ENCODE measurements at places on chromosomes 12 and 14. TPM values are rescaled to one million over a fixed set of nuclear protein-coding genes. Genes with fewer than 3 reads are reported as not detected.

DNA sequence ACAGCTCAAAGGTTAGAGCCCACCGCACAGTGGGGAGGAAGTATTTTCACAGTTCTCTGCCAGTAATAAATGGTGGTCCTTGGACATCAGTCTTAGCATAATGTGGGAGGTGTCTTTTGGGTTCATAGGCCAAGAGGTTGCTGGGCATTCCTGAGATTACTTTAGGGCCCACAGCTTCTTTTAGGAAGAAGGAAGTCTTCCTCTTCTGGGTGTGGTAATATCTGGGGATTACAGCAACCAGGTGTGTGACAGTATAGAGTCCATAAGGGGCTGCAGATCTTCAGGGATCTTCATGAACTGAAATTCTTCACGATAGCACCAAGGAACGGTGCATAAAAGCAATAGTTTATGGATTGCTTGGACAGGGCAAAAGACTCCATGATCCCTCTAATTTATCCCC is 56.2 kb upstream of the PTGR2 start:
- no peak for DNase-seq

Gene SLC2A14
- total RNA-seq: not detected

Gene OVCH1
- 0.13 TPM for total RNA-seq

Gene PTMS
- total RNA-seq: 130 TPM

DNA sequence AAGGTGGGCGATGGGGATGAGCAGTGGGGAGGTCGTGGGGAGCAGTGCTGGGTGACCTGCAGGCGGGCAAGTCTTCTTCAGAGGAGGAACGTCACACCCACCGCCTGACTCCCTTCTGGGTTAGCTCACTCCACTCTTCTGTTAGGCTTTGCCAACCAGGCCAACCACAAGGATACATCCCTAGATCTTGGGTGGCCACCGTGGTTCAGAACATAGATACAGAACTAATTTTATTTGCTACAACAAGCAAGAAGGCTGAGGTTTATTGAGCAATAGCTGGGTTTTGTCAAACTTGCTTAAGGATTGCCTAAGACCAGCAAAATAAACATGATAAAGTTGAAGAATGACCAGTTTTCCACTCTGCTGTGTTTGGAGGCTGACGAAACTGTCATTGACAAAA is 109.4 kb downstream of the DACT1 start:
- DNase-seq: peak; percentile 85

DNA sequence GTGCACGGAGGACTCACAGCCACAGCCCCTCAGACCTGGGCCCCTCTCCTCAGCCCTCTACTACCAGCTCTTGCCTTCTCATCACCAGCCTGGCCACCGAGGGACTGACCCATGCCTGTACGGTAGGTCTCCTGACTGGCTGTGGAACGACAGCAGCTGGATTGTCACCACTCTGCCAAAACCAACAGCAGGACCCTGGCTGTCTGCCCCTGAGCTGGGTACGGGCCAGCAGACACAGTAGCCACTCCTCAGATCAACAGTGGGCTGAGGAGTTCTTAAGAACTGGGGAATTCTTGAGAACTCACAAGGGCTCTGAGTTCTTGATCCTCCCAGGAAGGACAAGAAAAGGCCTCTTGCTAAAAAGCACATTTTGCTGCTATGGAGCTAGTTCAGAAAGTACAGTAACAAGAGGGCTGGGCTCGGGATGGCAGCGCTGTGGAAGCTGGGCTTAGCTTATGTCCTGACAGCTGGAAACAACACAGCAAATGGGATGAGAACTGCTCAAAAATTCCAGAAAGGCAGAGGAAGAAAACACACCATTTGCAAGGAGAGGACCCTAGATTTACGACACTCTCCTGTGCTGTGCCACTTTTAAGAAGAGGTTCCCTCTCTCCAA is 176.4 kb downstream of the ANO2 start:
- DNase-seq: no peak

Gene ADCY4
- total RNA-seq: 0.38 TPM

Gene ACSM4
- not detected for total RNA-seq

DNA sequence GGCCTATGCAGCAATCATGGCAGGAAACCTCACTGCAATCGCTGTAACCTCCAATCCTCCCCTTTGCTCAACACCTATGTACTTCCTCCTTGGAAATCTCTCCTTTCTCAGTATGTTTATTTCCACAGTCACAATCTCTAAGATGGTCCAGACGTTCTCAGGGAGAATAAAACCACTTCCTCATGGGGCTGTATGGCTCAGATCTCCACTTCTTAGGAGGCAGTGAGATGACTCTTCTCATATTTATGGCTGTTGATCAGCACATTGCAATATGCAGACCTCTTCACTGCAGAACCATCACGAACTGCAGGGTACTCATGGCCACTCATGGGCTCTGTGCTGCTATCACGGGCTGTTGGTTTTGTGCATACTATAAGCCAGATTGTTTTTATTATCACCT is 17.1 kb upstream of the OR4K17 start:
- DNase-seq: no peak

Gene PRPH
- not detected for total RNA-seq

Gene PIP4P1
- total RNA-seq: 18.6 TPM

- no peak for DNase-seq
Measured at GRCh38 chr12:51186465-51187085, 13.6 kb upstream of the TFCP2 start.

DNA sequence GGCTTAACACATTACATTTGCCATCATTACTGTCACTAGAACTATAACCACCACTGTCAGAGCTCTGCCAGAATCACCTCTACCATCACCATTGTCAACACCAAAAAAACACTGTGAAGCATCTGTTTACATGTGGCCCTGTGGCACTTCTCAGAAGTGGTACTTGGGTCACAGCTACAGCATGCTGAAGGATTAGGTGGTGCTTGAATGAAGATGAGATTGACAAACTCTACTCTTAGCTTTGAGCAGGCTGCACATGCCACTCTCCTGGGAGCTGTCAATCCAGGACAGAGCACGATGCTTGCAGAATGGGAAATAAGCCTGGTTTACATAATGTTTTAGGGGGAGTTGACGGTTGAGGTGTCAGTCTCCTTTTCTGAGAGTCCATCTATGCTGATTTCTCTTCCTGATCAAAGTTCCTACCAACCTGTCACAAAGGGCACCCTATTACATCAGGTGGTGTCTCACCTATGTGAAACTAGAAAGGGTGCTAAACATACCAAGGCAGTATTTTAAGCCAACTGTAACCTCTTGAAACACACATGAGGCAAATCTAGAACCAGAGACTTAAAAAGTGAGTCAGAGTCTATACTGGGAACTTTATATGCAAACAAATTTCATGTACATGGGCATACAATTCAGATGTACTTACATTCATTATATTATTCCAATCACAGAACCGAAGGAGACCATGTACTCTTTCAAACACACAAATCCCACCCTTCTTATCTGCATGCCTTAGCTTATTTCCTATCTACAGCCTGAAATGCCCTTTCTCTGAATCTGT is 258.7 kb downstream of the EMP1 start:
- no peak for DNase-seq

Gene HOXC6
- 4.9 TPM for total RNA-seq

DNA sequence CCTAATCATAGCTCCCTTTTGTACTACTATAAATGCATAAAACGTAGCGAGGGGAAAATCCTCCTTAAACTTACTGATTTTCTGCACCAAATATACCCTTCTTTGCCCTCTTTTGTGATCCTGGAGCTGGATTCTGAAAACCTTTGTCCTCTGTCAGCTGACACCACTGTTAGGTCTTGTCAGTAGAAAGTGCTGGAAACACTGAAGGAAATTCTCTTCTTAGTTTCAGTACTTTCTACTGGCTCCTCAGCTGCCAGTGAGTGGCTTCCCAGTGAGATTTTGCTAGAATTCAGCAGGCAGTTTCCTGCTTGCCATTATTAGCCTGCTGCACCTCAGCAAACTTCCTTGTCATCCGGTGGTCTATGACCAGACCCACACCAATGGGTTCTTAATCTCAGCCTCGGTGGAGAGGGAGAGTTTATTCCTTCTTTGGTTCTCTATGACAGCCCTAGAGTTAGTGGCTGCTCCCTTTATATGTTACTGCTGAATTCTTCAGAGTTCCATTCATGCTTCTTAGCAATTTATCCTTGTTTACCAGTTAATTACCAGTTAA is 476.2 kb downstream of the FSCB start:
- DNase-seq: no peak

GRCh38 chr12:79678306-79678705 is 12.5 kb downstream of the PAWR start:
- DNase-seq: no peak

Gene GNG2
- 14.7 TPM for total RNA-seq

GRCh38 chr12:5976711-5977110 is 31.7 kb upstream of the ANO2 start:
- DNase-seq: no peak

DNA sequence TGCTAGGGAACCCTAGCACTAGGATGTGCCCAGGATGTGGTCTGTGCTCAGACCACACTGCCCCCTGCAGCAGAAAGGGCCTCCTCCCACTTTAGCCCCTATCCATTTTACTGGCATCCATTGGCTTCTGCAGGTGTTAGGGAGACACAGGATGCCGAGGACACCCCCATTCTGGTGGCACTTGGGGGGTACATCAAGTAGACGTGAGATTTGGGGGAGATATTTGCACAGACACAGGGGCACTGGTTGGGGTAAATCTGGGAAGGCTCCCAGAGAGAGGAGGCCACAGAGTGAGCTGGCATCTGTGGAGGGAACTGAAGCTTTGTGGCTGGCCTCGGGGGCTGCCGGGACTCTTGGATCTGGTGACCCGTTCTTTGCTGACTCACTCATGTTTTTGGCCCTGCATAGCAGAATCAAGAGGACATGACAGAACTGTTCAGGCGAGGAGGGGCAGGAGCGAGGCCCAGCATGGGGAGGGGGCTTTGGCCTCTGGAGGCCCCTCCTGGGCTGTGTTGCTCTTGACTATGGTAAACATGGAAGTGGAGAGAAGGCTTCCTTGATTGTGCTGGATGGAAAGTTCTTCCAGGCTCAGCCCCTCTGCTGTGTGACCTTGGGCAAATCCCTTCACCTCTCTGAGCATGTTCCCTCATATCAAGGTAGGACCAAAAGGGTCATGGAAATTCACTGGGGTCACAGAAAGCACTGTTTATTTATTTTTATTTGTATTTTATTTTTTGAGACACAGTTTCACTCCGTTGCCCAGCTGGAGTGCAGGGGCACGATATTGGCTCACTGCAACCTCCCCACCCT is 1.8 kb downstream of the PLBD2 start:
- DNase-seq: peak; percentile 54

DNA sequence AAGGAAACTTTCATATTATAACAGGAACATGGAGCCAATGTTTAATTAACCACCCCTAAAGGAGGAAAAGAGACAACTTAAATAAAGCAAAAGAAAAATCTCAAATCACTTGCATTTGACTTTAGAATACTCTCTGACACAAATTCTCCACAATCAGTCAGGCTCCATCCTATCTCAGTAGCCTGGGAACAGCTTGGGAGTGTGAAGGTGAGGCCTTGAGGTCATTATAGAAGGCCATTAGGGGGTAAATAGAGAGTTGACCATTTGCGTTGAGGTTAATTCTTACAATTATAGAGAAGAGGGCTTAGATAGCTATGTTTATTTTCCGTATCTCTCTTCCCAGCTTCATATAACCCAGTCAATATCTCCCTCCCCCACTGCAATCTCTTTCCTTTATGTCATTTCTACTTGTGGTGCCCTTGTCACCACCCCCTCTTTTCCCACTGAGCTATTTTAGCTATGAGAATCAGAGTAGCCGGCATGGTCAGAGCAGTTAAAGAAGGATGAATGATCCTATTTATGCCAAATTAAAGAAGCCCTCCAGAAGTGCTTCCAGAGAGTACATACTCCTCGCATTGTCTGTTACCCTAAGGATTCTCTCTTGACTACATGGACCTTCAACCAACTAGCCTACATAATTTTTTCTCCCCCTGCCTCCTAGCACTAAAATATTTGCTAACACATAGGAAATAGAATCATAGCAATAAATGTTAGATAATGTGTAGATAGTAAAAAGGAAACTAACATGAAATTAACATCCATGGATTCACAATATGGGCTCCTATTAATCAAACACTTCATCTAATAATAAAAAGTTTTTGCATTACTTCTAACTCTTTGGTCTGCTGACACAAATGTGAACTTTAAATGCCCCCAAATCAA is 135.2 kb upstream of the KRR1 start:
- no peak for DNase-seq

GRCh38 chr12:39788239-39788638 is 168.6 kb upstream of the ABCD2 start:
- DNase-seq: no peak
